ENCODE measurements at places on chromosomes 4 and X.

- DNase-seq: no peak
Measured at GRCh38 chrX:44747317-44747716, 96.5 kb upstream of the DUSP21 start.

DNA sequence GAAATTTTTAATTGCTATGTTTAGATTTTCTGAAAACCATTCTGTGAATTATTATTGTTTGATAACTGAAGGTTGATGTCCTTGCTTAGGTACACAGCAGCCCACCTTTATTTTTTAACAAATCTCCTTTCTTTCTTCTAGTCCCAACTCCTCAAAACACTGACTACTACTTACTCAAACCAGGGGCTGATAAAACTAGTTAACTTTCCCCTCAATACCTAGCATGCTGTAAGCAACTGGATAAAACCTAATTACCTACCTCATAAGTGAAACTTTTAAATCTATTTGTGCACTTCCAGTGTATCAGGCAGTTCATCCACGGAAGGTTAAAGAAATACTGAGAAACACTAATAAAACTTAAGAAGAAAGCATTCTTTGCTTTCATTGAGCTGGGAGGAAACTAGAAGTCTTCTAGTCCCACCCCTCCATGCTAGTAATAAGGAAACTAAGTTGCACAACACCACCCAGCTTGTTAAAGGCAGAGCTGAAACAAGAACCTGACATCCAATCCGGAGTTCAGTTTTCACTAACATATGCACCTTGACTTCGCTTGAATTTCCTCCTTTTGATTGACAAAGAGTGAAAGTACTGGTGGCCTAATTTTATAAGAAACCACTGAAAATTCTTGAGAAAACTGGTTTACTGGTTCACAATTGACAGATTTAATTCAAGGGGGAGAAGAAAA is 180.2 kb upstream of the TET2 start:
- no peak for DNase-seq

DNA sequence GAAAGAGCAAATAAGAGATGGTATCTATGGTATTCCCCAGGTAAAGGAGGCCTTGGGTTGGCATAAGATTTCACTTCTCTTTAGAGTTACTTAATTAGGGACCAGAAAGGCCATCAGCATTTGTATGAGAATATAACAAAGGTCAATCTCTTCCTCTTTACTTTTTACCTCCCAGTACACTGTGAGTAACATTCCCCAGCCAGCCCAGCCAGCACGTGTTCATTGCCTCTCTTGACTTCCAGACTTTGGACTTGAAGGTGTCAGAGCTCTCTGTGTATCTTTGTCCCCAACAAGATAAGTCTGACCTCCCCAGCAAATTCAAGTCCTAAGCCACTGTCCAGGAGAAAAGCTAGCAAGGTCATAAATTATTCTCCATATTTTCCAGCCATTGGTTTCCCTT is 110.5 kb downstream of the AR start:
- no peak for DNase-seq

DNA sequence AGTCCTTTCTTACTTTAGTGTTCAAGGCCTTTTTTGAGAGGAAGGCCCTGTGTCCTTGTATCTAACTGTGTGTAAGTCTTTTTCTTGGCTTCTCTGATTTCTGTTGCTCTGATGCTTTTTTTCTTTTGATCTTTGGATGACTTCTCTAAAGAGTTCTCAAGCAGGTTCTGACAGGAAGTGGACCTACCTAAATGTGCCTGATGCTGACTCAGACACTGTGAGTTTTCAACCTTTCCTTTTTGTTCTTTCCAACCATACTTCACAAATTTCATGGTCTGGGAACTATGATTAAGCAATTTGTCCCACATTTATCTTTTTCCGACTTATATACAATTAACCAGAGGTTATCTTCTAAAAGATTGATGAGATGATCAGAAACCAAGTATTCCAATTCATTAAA is 96.5 kb downstream of the SYTL5 start:
- no peak for DNase-seq

DNA sequence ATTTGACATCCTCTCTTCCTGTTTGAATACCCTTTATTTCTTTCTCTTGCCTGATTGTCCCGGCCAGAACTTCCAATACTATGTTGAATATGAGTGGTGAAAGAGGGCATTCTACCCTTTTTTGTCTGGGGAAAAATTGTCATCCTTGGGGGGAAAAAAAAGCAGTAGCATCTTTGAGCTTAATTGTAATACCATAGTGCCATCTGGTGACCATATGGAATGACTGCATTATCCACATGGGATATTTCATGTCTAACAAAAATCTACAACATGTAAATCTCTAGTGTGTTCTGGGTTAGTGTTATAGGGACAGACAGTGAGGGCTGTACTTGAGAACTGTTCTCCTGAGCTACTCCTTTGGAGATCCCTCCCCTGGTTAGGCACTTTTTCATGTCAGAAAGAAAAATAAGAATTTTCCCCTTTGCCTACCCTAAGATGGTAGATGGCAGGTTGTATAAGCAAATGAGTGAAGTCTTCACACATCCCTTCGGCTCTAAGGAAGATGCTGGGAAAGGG is 26.0 kb downstream of the CAPN6 start:
- DNase-seq: no peak

DNA sequence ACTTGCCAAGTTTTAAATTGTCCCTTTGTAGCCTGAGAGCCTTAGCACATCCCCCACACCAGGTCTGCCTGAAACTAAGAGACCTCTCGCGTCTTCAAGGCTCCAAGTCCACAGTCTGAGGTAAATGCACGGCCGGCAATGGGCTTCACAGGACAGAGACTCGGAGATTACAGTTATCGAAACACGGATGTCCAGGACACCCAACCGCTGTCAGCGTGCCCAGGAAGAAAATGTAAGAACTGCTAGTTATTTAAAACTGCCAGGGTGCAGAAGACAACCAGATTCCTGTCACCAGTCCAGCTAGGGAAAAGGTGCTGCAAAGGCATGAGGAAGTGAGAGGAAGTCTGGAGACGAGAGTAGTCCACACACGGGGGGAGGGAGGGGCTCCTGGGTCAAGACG is 28.9 kb downstream of the ZNF827 start:
- no peak for DNase-seq

- DNase-seq: no peak
Measured at GRCh38 chrX:64842492-64842891, 133.8 kb downstream of the ZC4H2 start.

DNA sequence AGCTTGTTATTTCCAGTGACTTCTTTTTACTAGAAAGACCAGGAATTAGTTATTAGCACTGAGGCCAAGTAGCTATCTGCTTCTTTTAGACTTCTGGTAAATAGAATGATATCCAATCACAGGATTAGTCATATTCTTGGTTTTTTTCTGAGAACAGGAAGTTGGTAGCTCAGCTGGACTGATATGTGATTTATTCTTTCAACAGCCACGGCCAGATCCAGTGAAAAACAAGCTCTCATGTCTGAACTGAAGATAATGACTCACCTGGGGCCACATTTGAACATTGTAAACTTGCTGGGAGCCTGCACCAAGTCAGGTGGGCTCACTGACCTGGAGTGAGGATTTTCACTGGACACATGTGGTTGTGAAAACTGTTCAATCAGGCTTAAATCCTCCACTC is 48.6 kb downstream of the PDGFRA start:
- DNase-seq: no peak

DNA sequence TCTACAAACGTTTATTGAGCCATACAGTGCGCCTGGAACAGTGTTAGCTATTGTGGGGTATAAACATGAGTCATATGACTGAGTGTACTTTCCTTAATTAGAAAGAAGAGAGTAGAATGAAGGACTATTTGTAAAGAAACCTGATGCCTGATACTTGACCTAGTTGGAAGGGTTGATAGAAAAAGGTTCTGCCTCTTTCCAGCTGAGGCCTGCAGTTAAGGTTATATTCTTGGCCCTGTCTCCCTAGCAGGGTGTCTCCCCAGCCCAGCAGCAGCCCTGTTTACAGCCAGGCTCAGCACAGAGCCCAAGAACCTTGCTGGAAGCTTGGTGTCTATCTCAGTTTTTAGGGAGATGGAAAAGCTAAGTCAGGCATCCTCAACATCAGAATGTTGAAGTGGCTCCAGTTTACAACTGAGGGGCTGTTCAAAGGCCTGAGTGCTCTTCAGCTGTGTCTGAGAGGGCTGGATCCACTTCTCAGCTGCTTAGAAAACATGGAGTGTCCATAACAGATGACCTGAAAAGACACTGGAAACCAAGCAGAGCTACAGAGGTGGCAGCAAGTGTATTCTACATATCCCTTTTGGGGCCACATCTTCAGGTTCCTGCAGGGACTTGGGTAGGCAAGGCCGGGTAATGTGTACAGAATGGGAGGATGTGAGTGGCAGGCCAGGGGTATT is 21.6 kb downstream of the NYX start:
- DNase-seq: no peak

DNA sequence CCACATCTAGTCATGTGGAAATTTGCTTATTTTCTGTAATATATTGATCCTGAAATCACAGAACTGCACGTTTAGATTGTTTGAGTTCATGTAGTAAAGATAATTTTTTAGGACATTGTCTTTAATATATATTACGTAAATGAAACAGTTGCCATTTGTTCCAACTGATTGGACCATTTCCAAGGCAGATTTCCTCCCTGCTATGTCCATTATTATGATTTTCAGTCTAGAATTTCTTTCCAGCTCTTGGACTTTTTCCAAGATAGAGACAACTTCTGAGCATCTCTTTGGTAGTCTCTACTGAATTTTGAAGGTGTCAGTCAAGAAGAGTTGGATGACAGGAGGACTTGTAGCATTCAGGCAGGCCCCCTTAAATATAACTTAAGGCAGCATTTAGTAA is 94.6 kb downstream of the STIM2 start:
- DNase-seq: no peak

GRCh38 chr4:85919200-85919887 is 440.5 kb downstream of the MAPK10 start:
- DNase-seq: peak; percentile 65

DNA sequence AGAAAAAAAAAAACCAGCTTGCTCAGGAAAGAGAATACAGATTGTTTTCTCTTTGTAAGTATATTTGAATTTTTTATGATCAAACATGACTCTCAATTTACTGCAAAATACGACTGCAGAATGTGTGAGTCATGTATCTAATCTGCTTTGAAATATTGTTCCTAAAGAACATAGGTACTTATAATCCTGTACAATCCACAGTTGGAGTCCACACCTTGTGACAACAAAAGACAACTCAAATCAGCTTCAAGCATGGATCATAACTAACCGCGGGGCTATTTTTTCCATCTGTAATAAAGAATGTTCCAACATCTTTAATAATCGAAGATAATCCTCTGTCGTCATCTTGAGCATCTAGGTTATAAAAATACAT is 77.8 kb upstream of the STIM2 start:
- no peak for DNase-seq

DNA sequence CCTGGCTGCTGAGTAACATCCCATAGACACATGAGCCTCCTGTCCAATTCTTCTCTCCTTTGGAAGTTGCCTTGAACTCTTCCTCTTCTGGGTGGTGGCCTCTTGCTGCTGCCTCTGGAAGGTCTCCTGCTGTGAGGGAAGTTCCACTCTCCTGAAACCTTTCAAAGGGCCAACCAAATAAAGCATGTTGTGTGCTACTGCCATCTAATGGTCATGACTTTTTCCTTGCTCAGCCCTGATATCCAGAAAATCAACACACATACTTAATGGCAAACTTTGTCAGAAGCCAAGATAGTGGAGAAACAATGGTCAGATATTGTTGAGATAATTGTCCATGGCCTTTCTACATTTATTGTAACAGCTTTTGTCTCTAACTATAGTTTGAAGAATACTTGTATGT is 19.1 kb upstream of the ZXDA start:
- DNase-seq: no peak

DNA sequence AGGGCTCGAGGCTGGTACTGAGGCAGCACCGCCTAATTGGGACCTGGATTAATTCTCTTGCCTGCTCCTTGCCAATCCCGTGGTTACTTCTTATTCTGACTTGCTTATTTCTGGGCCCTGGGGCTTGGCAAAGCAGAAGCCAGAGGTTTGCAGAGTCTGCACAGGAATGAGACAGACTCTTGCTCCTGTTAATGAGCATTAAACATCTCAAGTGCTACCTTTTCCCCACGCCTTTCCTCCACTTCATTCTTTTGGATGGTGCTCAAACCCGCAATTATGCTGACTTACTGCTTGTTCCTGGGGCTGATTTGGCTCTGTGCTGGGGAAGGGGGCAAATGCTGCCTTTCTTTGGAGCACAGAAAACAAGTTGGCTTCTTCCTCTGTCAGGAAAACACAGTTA is 16.5 kb upstream of the STOX2 start:
- no peak for DNase-seq

GRCh38 chrX:1483843-1484637 is 31.3 kb upstream of the ASMTL start:
- DNase-seq: no peak

DNA sequence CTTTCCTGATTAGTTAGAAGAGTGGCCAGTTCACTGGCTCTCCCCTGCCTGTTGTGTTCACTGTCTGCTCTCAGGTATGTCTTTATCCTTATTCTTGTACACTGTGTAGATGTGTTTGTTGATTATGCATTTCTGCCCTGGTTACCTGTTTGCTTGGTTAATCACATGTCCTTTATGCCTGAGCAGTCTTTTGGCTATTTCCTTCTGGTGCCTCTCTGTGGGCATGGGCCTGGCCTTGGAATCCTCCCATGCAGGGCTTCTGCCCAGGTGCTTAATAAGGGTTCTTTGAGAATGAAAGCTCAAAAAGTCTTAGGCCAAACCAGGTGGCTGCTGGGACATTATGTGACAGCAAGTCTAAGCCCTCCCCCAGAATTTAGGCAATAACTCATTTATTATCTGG is 26.5 kb downstream of the OTUD6A start:
- DNase-seq: no peak

GRCh38 chr4:66885501-66886165 is 659.7 kb downstream of the CENPC start:
- DNase-seq: no peak

GRCh38 chrX:112043997-112044396 is 38.6 kb downstream of the TRPC5 start:
- DNase-seq: no peak

GRCh38 chrX:108833993-108834392 is 97.6 kb upstream of the IRS4 start:
- DNase-seq: no peak

- DNase-seq: no peak
Measured at GRCh38 chr4:1731180-1731579, 9.9 kb downstream of the TACC3 start.

DNA sequence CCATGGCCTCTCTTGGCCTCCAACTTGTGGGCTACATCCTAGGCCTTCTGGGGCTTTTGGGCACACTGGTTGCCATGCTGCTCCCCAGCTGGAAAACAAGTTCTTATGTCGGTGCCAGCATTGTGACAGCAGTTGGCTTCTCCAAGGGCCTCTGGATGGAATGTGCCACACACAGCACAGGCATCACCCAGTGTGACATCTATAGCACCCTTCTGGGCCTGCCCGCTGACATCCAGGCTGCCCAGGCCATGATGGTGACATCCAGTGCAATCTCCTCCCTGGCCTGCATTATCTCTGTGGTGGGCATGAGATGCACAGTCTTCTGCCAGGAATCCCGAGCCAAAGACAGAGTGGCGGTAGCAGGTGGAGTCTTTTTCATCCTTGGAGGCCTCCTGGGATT is 8.0 kb downstream of the CLDN2 start:
- DNase-seq: no peak

All from COR-L47 (cell line).